Central memory CD4-positive, alpha-beta T cell (primary cell): ENCODE measurements at places on chromosomes 11 and 22.

GRCh38 chr11:76253416-76253815 lies 47.1 kb upstream of the WNT11 start:
- DNase-seq: no peak

DNA sequence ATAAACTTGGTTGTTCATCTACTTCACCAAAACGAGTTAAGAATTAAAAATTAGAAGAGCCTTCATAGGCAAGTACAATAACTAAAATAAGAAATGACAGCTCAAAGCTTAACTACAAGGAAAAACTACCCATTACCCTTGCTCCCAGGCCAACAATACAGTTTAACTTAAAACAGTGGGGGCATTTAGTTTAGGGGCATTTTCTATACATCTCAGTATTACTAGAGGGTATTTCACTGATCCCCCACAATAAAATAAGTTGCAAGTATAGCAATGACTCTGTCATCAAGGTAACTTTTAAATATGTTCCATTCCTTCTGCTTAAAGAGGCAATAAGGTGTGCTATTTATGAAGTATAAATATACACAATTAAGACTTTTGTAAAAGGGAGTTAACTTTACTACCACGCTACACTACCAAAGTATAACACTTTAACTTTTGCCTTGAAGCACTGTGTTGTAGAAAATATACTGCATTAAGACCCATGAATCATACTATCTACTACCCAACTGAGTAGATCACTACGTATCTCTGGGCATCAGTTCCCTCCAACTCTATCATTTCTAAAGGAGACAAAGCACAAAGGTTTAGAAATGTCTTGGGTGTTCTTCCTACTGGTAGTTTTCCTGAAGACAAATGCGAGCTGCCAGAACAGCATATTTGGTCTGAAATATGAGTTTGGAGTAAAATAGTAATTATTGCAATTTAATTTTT lies 29.8 kb downstream of the CHORDC1 start:
- no peak for DNase-seq

DNA sequence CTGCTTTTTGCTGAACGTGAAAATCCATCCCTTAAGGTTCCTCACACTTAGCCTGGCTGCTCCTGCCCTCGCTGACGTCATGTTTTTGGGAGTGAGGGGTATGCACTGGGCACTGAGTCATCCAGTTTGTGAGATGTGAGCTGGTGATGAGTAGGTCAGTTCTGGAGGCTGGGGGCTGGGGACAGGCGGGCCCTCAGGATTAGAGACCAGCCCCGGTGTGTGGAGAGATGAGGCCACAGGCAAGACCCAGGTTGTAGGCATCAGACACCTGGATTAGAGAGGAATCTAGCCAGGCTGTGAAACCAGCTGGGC lies 9.2 kb downstream of the KCNC1 start:
- DNase-seq: no peak

DNA sequence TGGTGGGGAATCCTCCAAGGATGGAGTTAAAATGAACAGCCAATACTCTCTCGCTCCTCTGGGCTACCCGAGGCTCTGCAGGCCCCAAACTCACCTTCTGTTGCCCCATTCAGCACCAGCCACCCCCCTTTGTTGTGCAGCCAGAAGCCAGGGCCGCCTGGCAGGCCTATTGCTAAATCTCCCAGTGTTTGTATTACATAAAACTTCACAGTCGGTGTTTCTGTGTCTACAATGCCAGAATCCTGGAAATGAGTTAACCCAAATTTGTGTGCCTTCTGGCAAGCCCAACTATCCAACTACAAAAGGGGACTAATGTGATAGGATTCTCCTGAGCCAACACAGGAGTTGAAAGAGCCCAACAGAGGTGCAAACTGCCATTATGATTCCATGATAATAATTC lies 9.3 kb downstream of the KCNJ5 start:
- no peak for DNase-seq

DNA sequence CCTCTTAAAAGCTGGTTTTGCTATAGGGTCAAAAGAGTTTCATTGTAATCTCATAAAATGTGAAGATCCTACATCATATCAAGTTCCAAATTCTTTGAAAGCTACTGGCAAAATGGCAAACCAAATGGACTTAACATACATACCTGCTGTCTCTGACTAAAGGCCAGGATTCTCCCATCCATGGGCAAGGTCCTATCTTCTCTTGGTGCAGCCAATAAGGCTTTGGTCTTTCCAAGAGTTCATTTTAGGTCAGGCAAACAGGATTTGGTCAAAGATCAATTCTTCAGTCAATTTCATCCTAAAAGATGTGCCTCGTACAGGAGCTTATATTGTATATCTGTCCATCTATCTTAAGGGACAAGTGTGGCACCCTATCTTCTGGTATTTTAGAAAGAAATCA lies 49.7 kb downstream of the CADM1 start:
- DNase-seq: no peak

DNA sequence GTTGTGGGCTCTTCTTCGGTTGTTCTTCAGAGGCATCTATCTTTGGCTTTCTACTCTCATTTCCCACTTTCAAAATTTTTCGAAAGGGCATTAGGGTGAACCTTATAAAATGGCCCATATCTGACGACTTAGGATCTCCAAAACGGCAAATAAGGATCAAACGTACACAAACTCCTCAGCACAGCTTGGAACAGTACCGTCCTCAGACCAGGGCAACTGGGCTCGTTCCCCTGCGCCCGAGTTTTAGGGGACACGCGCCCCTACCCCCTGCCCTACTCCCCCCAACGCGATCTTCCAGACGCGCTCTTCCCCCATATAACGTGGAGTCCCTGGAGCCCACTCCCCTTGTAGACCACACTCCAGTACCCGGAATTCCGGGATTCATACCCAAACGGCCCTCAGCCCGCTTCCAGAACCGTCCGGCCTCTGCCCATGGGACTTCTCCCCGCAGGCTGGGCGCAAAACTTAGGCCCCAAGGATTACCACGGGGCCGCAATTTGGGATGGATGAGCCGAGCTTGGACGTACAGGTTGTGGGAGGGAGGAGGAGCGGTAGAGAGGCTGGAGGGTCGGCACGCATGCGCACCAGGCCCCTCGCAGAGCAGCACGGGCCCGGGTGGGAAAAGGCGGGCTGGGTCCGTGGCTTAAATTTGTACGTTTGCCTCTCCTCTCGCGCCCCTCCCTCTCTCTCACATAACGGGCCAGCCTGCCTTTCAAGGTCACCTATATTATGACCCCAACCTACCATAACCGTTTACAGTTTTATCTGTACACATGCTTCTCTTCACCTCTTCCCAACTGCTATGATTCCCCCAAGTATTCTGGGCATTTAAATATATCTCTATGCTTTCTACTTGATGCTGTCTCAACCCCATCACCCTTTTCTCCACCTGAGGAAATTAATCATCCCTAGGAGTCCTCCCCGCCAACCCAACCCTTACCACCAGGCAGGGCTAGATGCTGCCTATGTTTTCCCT lies 3.4 kb downstream of the CCDC89 start:
- DNase-seq: peak; percentile 21

GRCh38 chr11:7606496-7606895 lies 66.8 kb downstream of the CYB5R2 start:
- no peak for DNase-seq

GRCh38 chr11:73792584-73792983 lies 4.9 kb downstream of the MRPL48 start:
- no peak for DNase-seq

GRCh38 chr22:50282361-50283155 lies 12.4 kb upstream of the MAPK11 start:
- no peak for DNase-seq

GRCh38 chr22:46242076-46242475 lies 8.0 kb downstream of the CDPF1 start:
- no peak for DNase-seq

GRCh38 chr22:22884888-22885840 lies 2.5 kb upstream of the IGLL5 start:
- DNase-seq: no peak

DNA sequence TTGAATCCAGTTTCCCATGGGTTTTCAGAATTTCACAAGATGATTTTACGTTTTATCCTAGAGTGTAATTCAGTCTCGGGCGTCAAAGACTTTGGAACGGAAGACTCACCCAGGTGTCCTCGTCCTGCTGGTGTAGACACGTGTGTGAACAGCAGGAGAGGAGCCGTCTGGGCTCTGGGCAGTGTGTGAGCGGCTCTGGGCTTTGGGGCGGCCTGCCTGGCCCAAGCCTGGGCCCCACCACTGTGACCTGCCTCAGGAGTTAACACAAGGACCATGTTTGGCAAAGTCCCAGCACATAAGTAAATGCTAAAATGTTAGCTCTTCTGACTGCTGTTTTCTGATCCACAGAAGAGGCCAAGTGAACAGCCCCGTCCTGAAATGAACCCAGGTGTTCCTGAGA lies 1093.3 kb downstream of the BRD1 start:
- no peak for DNase-seq

GRCh38 chr11:10969387-10969786 lies 111.5 kb upstream of the ZBED5 start:
- no peak for DNase-seq

DNA sequence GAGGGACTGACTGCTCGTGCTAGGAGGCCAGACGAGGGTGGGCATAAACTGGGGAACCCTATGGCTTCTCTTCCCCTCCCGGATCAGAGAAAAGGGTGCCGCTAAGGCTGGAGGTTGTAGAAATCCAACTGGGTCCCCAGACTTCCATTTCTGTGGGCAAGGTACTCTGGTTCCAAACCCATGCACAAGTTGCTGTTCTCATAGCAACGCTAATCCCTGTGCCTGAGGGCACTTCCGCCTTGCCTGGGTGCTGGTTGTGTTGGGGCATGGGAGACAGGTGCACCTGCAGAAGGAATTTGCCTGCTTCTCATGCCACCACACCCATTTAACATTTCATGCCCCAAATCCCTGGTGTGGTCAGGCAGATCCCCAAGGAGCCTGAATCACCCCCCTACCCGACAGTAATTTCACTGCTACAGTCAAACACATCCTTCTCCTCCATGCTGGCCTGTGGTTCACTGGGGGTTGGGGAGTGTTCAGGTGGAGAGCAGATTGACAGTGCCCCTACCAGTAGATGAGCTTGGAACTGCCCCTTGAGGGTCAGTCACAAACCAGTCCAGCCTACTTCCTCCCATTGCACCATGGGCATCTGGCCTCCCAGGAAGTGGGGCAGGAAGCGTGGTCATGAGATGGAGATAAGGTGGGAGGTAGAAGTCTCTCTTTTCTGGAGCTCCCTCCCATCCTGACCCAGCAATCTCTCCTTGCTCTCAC lies 1.2 kb downstream of the C2CD2L start:
- DNase-seq: peak; percentile 46

DNA sequence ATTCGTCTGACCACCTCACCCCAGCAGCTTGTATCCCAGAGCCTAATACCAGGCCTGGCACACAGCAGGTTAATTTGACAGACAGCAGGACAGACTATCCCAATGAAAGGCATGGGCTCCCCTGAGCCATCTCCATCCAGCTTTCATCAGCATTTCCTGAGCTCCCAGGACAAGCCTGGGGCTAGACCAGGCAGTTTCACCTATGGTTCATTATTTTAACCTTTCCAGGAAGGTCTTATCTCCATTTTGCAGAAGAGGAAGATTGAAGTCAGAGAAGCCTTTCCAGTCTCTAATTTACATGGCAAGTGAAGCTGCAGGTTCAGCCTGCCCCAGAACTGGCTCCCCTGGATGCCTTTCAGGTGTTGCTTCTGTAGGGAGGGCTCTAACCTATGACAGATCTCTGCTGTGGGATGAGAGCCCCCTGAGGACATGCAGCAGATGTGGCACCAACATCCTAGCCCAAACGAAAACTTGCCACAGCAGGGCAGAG lies 17.0 kb downstream of the ARRB1 start:
- DNase-seq: no peak

GRCh38 chr22:46546466-46547178 lies 9.2 kb upstream of the CELSR1 start:
- DNase-seq: no peak

DNA sequence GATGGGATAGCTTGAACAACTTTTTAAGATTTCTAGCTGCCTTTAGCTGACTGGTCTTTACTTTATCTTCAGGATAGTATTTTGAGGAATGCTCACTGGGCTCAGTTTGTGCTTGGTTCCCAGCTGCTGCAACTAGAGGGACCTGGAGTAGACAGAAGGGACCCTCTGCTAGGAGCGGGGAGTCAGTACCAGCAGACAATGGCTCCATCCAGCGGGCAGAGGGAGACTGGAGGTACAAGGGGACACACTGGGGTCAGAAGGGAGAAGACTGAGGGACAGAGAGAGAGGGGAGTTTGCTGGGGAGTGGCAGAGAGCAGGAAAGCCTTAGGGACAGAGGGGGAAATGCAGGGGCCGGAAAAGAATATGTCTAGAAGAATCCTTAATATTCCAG lies 22.0 kb upstream of the ACER3 start:
- DNase-seq: no peak

DNA sequence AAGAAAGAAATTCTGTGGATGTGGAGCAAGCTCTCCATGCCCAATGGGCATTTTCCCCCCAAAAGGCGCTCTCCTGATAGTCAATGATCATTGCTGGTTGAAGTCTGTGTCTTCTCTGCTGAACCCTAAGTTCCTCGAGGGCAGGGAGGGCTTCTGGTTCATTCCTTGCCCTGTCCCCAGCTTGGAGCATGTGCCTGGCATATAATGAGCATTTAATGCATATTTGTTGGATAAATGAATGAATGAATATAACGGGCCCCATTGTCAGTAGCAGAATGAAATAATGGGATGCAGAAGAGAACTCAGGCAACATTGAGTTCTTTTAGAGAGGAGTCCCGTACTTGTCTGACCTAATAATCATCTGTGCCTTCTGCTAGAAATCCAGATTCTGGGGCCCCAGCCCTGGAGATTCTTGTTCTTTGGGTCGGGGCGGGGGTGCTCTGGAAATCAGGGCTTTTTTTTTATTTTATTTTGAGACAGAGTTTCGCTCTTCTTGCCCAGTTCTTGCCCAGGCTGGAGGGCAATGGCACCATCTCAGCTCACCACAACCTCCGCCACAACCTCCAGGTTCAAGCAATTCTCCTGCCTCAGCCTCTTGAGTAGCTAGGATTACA lies 64.4 kb downstream of the CD82 start:
- DNase-seq: no peak

DNA sequence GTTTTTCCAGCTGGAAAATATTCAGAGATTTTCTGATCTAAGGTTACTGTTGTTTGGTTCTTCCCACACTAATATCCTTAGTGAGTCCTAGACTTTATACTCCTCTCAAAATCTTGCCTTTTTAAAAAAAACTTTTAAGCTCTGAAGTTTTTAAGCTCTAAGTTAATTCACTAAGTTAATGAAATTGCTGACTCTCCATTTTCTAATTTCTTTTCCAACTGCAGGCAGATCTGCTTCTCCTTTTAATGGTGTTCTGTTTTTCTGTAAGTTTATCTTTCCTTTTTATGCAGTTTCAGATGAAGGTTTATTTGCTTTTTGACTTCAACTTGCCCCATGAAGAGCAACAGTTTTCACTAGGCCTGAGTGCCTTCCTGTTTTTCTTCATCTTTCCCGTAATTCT lies 125.8 kb upstream of the ARHGAP42 start:
- no peak for DNase-seq

DNA sequence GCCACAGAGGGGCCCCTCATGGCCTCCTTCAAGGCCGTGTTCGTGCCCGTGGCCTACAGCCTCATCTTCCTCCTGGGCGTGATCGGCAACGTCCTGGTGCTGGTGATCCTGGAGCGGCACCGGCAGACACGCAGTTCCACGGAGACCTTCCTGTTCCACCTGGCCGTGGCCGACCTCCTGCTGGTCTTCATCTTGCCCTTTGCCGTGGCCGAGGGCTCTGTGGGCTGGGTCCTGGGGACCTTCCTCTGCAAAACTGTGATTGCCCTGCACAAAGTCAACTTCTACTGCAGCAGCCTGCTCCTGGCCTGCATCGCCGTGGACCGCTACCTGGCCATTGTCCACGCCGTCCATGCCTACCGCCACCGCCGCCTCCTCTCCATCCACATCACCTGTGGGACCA lies 10.0 kb downstream of the CXCR5 start:
- DNase-seq: no peak

GRCh38 chr22:30869667-30870395 lies 98.7 kb downstream of the MORC2 start:
- no peak for DNase-seq
